Activated CD8-positive, alpha-beta memory T cell treated with anti-CD3 and anti-CD28 coated beads, Interleukin-2, amount 10 ng/mL, durations not matched to agents 7 days and 5 days (primary cell): ENCODE measurements at places on chromosomes 4 and X. TPM values are rescaled to one million over a fixed set of nuclear protein-coding genes. Genes with fewer than 3 reads are reported as not detected.
A peak's percentile ranks its signal among the peaks of the same experiment; 100 is the strongest.

DNA sequence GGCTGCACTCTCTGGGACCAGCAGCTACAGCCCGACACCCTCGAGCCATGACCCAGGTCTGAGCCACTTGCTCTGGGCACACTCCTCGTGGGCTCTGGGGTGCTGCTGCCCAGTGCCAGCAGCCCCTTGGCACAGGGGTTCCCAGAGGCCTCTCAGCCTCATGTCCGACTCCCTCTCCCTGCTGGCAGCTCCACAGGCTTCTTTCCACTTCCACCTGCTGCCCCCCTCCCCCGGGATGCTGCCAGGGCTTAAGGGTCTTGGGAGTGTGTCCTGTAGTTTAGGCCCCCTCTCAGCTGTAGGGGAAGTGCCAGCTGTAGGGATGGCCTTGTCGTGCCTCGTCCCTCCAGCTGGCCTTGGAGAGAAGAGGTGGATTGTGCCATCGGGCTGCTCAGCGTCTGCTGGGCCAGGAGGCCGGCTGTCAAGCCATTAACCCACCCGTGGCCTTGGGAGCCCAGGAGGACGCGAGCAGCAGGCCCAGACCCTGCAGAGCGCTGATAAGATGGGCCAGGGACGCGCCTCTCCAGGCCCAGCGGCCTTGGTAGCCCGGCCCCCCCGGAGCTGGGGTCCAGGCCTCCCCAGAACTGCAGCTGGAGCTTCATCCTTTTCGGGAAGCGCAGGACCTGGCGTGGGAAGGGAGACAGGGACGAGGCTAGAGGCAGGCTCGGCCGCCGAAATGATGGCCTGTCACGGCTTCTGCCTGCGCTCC is 1.0 kb upstream of the USP27X start:
- DNase-seq: no peak
- H3K36me3 ChIP-seq: no peaks in the 10 kb centered on the region
- no peak overlapping the region for H3K27ac ChIP-seq
- peaks cover 17% of the 10 kb centered on the region for H3K4me1 ChIP-seq
- peak overlapping the region; percentile 72 for H3K4me3 ChIP-seq
- no peaks in the 10 kb centered on the region for H3K27me3 ChIP-seq

DNA sequence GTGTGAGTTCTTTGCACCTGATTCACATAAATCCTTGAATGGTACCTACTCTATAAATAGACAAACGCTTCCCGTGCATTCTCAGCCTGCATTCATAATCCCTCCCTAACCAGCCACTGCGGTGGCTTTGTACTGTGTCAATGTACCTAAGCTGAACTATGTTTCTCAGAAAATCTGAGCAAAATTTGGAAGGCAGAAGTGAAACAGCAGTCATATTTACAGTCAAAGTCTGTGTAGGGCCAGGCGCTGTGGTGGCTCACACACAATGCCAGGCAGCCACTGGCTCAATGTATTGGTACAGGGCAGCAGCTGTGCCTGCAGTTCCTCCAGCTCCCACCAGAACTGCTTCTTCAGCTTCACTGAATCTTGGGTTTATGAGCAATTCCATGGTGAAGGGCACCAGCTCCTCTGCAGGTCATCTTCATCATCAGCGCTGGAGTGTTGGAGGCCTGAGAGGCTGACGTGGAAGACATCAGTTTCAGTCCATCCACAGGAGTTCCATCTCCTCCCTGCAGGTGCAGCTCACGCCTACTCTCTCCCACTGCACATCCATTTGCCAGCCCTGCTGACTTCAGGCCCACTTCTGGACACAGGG is 32.3 kb upstream of the IRF2 start:
- peak overlapping the region; percentile 77 for H3K27ac ChIP-seq
- H3K36me3 ChIP-seq: peaks cover 19% of the 10 kb centered on the region
- DNase-seq: peak; percentile 76
- no peak overlapping the region for H3K4me3 ChIP-seq

DNA sequence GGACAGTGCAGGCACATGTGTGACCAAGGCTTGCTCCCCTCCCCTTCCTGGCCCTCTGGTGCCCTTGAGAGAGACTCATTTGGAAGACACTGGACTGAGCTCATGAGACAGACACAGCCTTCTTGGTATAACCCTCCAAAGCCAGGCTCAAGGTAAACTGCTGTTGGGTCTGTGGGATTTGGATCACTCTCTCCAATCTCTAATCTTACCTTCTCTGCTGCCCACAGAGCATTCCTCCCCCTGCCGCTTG is 105.0 kb upstream of the MAMLD1 start:
- H3K27me3 ChIP-seq: no peaks in the 10 kb centered on the region
- peaks cover 20% of the 10 kb centered on the region for H3K4me1 ChIP-seq
- no peak for DNase-seq
- no peak overlapping the region for H3K4me3 ChIP-seq
- H3K27ac ChIP-seq: no peak overlapping the region

- no peak overlapping the region for H3K4me3 ChIP-seq
- H3K27me3 ChIP-seq: peaks cover 29% of the 10 kb centered on the region
- H3K36me3 ChIP-seq: no peaks in the 10 kb centered on the region
These were observed 16.7 kb downstream of the CLRN2 start for GRCh38 chr4:17531538-17532285.

- no peaks in the 10 kb centered on the region for H3K27me3 ChIP-seq
- H3K4me1 ChIP-seq: peaks cover 2% of the 10 kb centered on the region
- peaks cover 5% of the 10 kb centered on the region for H3K36me3 ChIP-seq
- H3K27ac ChIP-seq: no peak overlapping the region
- DNase-seq: no peak
- H3K4me3 ChIP-seq: no peak overlapping the region
These were observed 244.6 kb upstream of the TET2 start for GRCh38 chr4:104901961-104902605.

- no peak overlapping the region for H3K4me3 ChIP-seq
- H3K4me1 ChIP-seq: peaks cover 2% of the 10 kb centered on the region
- no peak for DNase-seq
These were observed 215.3 kb upstream of the TTC29 start for GRCh38 chr4:147160908-147161513.

The MAGED4B gene
- total RNA-seq: 0.82 TPM

The UCP1 gene
- not detected for total RNA-seq

The CENPVL1 gene
- total RNA-seq: not detected

The ZNF630 gene
- 3.2 TPM for total RNA-seq

DNA sequence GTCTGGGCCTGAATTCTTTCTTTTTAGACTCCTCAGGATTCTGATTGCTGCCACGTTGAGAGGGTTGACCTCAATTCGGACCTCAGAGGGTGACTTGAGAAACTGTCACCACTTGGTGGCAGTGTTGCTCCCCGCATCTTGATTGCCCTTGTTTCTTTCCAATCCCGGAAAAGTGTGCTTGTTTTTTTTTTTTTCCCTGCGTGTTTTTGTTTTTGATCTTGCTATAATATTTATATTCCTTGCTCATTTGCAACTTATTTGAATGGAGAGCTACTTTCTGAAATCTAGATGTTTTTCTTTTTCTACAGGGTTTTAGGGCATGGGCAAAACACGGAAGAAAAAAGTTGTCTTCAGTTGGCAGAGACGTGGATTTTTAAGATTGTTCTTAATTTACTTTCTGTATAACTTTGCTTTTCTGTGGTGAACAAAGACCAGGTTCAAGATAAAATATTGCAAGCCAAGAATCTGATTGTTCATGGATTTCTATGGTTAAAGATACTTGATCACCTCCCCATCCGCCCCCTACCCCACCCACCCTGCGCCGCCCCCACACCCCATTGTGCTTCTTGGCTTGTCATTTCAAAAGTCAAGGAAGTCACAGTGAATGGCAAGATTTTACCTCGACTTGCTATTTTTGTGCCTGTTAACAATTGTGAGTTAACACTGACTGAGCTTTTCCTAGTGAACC is 102.0 kb downstream of the PTTG2 start:
- peak; percentile 72 for DNase-seq
- peak overlapping the region; percentile 29 for H3K4me3 ChIP-seq
- H3K27ac ChIP-seq: peak overlapping the region; percentile 14
- H3K4me1 ChIP-seq: peaks cover 16% of the 10 kb centered on the region
- H3K27me3 ChIP-seq: no peaks in the 10 kb centered on the region

GRCh38 chr4:72084587-72085011 is 52.8 kb downstream of the NPFFR2 start:
- H3K36me3 ChIP-seq: no peaks in the 10 kb centered on the region
- no peak for DNase-seq
- no peaks in the 10 kb centered on the region for H3K27me3 ChIP-seq
- no peak overlapping the region for H3K27ac ChIP-seq
- H3K4me1 ChIP-seq: no peaks in the 10 kb centered on the region
- no peak overlapping the region for H3K4me3 ChIP-seq

The RAB40AL gene
- 0.33 TPM for total RNA-seq
